Breast epithelium (tissue), 4 donors: ENCODE measurements at places on chromosomes 7 and 10.

- H3K27me3 ChIP-seq: no peaks in the 10 kb centered on the region
- no peak for DNase-seq
- no peaks in the 10 kb centered on the region for H3K4me1 ChIP-seq
- H3K36me3 ChIP-seq: no peaks in the 10 kb centered on the region
- no peak overlapping the region for H3K4me3 ChIP-seq
Observed at GRCh38 chr10:637221-637620, 52.2 kb downstream of the DIP2C start.

GRCh38 chr10:8229153-8229552, 174.7 kb downstream of the GATA3 start:
- no peaks in the 10 kb centered on the region for H3K27me3 ChIP-seq
- DNase-seq: no peak
- no peaks in the 10 kb centered on the region for H3K36me3 ChIP-seq
- H3K4me3 ChIP-seq: no peak overlapping the region
- no peaks in the 10 kb centered on the region for H3K4me1 ChIP-seq

- peak overlapping the region; percentile 69 for H3K27ac ChIP-seq
- no peak for DNase-seq
- H3K36me3 ChIP-seq: no peaks in the 10 kb centered on the region
- no peaks in the 10 kb centered on the region for H3K27me3 ChIP-seq
- no peaks in the 10 kb centered on the region for H3K4me1 ChIP-seq
Observed at GRCh38 chr7:143456992-143457793, 13.9 kb downstream of the TAS2R60 start.

DNA sequence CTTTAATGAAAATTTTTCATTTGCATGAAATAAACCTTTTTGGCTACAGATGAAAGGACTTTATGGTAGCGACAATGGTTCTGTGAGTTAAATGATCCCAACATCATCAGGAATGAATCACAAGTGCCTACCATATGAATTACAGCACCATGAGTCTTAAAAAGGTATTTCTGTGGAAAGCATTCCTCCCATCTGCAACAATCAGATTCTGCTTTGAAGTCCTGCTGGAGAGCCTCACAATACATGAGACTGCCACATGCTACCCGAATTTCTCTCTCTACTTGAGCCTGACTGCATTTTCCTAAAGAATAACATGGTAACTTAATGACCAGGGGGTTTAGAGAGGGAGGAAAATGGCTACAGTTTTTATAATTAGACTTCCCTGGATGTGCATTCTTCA, 190.3 kb downstream of the TWIST1 start:
- no peaks in the 10 kb centered on the region for H3K36me3 ChIP-seq
- H3K27ac ChIP-seq: no peak overlapping the region
- DNase-seq: no peak

- no peaks in the 10 kb centered on the region for H3K36me3 ChIP-seq
- H3K4me3 ChIP-seq: no peak overlapping the region
- no peak for DNase-seq
Observed at GRCh38 chr10:11993834-11994468, 48.7 kb downstream of the UPF2 start.

DNA sequence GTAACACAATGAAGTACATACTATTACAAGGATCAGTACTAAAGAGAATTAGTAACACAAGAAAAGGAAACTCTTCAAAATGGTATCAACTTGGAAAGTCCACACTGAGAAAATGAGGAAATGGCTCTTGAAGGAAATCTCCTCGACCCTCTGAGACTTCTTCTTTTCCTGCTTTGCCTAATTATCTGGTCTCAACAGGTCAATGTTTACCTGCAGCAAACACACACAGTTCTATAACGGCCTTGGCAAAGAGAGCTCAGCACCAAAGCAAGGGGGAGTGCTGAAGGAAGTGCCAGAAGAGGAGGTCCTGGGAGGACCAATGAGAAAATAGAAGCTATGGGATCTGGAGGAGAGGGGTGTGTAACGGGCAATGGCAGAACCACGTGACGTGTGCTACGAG, 21.9 kb downstream of the CHCHD3 start:
- H3K4me1 ChIP-seq: no peaks in the 10 kb centered on the region
- no peaks in the 10 kb centered on the region for H3K27me3 ChIP-seq
- no peak overlapping the region for H3K27ac ChIP-seq
- no peak for DNase-seq

- no peak for DNase-seq
- no peak overlapping the region for H3K27ac ChIP-seq
- H3K36me3 ChIP-seq: no peaks in the 10 kb centered on the region
- no peaks in the 10 kb centered on the region for H3K4me1 ChIP-seq
Observed at GRCh38 chr10:94155722-94156271, 162.1 kb downstream of the PLCE1 start.

DNA sequence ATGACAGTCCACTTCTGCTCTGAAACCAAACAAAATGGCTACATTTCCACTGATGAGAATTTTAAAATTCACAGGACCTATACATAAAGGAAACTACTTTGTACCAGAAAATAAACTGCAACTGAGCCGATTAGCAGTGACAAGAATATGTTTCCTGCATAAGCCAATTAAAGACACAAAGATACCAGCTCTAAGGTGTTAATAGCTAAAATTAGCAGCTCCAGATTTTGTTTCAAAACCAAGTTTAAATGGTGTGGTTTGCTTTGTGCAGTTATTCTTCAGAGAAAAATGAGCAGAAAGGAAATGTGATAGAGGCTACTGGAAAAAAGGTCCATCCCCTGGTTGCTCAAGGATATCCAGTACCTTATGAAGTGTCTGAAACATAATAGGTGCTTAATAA, 123.2 kb downstream of the ANK3 start:
- H3K36me3 ChIP-seq: no peaks in the 10 kb centered on the region
- DNase-seq: no peak
- no peak overlapping the region for H3K27ac ChIP-seq
- H3K27me3 ChIP-seq: no peaks in the 10 kb centered on the region
- no peak overlapping the region for H3K4me3 ChIP-seq
- no peaks in the 10 kb centered on the region for H3K4me1 ChIP-seq

DNA sequence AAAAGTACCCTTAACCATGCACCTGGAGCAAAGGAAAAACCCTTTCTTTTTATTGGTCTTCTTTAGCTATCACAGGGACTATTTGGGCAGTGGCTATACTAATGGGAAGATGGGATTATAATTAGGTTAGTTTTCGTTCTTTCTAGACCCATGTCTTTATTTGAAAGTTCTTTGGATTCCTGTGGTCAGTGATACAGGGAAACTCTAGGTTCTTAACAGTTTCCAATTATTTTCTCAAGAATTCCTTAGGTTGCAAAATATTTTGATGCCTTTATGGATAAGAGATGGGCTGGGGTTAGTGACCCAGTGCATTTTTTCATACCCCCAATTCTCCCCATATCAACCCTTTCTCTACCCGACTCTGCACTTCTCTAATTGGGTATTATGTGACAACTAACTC, 49.0 kb downstream of the ADD3 start:
- no peaks in the 10 kb centered on the region for H3K27me3 ChIP-seq
- no peaks in the 10 kb centered on the region for H3K36me3 ChIP-seq
- H3K4me1 ChIP-seq: no peaks in the 10 kb centered on the region
- no peak overlapping the region for H3K4me3 ChIP-seq
- H3K27ac ChIP-seq: peak overlapping the region; percentile 57
- DNase-seq: no peak

DNA sequence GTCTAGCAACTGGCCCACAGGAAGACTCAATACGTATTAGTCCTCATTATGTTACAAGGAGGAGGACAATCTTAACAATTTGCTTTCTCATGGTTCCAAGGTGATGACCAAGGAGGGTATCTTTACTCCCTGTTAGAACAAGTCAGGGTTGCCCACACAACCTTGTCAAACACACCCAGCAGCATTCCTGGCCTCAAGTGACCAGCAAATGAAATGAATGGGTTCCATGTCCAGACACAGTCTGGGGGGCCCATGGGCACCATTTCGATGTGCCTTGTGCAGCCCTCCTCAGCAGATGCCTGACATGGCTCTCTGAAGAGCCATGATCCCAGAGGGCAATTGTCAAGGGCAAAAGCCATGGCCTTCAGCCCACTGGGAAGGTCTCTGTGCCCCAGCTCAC, 40.8 kb downstream of the ANXA8 start:
- H3K27ac ChIP-seq: no peak overlapping the region
- H3K27me3 ChIP-seq: no peaks in the 10 kb centered on the region
- no peak for DNase-seq
- no peaks in the 10 kb centered on the region for H3K36me3 ChIP-seq
- H3K4me3 ChIP-seq: no peak overlapping the region

GRCh38 chr10:70575874-70576802, 26.4 kb downstream of the PRF1 start:
- H3K27ac ChIP-seq: no peak overlapping the region
- H3K4me3 ChIP-seq: no peak overlapping the region
- no peaks in the 10 kb centered on the region for H3K27me3 ChIP-seq
- H3K36me3 ChIP-seq: no peaks in the 10 kb centered on the region
- DNase-seq: no peak

DNA sequence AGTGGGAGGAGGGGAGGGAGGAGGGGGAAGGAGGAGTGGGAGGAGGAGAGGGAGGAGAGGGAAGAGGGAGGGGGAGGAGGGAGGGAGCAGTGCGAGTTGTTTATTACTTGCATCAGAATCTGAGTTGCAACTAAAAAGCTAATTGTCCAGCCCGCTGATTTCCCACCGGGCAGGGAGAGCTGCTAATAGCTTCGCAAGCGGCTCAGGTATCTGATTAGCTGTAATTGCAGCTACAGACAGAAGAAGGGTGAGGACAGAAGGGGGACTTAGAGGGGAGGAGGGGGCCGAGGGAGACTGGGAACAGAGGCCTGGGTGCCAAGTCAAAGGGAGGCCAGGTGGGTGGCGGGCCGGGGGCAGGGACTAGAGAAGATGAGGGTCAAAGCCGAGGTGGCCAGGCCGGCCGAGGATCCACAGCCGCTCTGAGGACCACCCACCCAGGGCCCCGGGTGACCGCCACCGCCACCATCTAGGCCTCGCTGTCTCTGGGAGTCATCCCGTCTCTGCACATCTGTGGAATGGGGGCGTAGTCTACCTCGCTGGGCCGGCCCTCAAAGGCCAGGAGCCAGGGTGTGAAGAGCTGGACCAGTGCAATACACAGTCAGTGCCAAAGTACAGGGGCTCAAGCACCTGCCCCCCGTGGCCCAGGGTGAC, 54.2 kb downstream of the MICALL2 start:
- peaks cover 5% of the 10 kb centered on the region for H3K27me3 ChIP-seq
- no peak for DNase-seq
- no peak overlapping the region for H3K4me3 ChIP-seq
- H3K36me3 ChIP-seq: no peaks in the 10 kb centered on the region

GRCh38 chr7:139111147-139111546, 1.6 kb upstream of the ZC3HAV1 start:
- H3K27me3 ChIP-seq: no peaks in the 10 kb centered on the region
- H3K4me1 ChIP-seq: no peaks in the 10 kb centered on the region
- H3K27ac ChIP-seq: peak overlapping the region; percentile 7

DNA sequence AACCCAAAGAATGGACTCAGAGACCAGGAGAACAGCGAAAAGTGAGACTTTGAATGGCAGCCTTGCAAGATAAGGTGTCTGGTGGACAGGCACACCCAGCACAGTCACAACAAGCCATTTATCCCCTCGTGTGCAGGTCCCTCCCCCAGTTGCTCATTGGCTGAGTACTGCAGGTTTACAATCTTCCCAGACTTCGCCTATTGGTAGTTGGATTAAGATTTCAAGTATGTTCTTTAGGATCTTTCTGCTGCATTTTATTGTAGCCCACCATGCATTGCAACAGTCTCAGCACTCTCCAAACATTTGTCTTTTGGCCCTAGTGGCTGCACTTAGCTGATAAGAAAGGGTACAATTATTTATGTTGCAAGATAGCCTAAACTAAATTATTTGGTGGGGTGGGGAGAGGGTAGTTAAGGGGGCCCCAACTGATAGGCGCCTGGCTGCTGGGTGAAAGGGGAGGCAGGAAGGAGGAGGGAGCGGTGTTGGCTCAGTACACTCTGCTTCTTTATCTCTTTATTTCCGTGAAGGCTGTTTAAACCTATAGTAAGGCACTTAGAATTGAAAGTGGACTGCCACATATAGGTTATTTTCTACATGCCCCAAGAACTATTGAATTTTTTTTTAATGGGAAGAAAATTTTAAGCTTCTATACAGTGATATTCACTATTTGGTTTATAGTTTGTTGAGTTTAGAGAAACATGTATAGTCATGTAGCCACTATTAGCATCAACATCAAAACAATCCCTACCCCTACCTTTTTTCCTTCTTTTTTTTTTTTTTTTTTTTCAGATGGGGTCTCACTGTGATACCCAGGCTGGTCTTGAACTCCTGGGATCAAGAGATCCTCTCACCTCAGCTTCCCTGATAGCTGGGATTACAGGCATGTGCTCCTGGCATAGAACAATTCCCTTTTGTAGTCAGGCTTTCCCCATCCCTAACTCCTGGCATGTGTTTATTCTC, 54.2 kb downstream of the GUSB start:
- no peak overlapping the region for H3K4me3 ChIP-seq
- no peaks in the 10 kb centered on the region for H3K4me1 ChIP-seq
- DNase-seq: no peak
- H3K27me3 ChIP-seq: no peaks in the 10 kb centered on the region
- no peaks in the 10 kb centered on the region for H3K36me3 ChIP-seq
- no peak overlapping the region for H3K27ac ChIP-seq

DNA sequence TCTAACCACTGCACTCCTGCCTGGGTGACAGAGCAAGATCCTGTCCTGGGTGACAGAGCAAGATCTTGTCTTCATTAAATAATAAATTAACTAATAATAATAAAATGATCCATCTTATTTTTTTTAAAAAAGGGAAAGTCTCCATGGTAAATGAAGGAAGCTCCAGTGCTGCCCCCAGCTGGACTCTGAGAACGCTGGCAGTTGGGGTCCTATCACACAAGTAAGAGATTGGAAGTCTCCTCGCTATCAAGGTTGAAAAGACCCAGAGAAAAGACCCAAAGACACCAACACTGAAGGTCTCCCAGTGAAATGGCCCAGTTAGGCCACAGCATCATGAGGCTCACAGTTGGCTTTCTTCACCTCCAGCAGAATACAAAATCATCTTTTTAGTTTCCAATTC, 13.8 kb upstream of the C10orf67 start:
- H3K36me3 ChIP-seq: no peaks in the 10 kb centered on the region
- no peak overlapping the region for H3K27ac ChIP-seq
- no peaks in the 10 kb centered on the region for H3K4me1 ChIP-seq
- no peaks in the 10 kb centered on the region for H3K27me3 ChIP-seq

GRCh38 chr7:70360557-70360956, 762.3 kb downstream of the AUTS2 start:
- no peaks in the 10 kb centered on the region for H3K36me3 ChIP-seq
- no peak for DNase-seq
- no peak overlapping the region for H3K4me3 ChIP-seq
